Activated T-helper 9 cell treated with anti-CD3 and anti-CD28 coated beads, Interleukin-2, amount 50 U/mL, for 16 hours (primary cell): ENCODE measurements at places on chromosomes 13 and 19.

DNA sequence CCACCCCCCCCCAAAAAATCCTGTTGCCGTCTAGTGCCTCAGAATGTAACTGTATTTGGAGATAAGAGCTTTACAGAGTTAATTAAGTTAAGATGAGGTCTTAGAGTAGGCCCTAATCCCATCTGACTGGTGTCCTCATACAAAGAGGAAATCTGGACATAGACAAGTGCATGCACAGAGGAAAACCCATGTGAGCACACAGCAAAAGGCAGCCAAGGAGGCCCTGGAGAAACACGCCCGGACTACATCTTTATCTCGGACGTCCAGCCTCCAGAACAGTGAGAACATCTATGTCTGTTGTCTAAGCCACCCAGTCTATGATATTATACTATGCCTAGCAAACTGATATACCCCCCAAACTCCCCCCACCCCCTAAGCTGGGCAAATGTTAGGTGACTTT is 193.8 kb downstream of the KATNAL1 start:
- no peak for DNase-seq

GRCh38 chr19:36973844-36974195 is 57.7 kb downstream of the ZNF568 start:
- DNase-seq, result peak; percentile 0

DNA sequence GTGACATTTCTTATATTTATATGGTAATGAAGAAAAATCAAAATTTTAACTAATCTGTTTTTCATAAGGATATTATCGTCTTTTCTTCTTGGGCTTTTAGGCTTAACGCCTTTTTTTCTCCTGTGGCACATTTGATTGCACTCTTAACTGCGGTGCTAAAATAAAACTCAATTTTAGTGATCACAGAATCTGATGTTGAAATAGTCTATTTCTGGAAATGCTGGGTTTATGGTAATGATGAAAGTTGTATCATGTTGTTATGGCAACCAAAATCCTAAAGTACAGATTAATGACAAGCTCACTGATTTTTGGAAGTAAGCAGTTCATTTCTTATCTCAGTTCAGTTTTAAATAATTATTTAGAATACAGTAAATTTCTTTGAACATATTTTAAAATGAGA is 85.3 kb downstream of the COG6 start:
- no peak for DNase-seq

DNA sequence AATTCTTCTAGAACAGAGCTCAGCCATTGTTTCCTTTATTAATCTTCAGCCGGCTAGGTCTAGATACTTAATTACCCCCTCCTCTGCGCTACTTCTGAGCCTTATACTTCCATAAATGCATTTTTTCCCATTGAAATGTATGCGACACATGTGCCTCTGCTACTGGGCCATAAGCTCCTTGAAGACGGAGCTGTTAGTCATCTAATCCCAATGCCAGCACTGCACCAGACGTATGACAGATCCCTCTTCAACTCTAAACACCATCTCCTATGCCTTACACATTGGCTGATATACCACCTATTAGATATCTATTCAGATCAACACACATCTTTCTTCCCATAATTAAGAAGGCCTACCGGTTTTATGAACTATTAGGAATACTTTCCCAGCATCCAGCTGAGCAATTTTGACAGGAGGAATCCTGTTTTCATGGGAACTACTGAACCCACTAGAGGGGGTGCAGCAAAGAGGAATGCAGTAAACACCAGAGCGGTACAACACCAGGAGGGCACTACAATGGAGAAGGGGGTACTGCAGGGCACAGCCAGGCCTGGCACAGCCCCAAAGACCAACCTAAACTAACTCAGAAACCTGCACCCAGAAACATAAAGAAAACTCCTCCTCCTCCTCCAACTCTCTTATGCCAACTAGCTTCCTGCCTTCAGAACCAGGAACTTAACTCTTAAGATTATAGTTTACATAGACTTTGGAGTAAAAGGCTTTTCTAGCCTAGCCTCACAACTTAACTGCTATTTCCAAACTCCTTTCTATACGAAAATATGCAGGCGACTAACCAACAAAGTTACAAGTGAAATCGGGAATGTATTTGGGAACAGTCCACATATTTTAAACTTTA is 18.7 kb downstream of the STK24 start:
- DNase-seq, result no peak

- no peak for DNase-seq
These were observed 2.8 kb upstream of the ZNF543 start for GRCh38 chr19:57317503-57317902.

DNA sequence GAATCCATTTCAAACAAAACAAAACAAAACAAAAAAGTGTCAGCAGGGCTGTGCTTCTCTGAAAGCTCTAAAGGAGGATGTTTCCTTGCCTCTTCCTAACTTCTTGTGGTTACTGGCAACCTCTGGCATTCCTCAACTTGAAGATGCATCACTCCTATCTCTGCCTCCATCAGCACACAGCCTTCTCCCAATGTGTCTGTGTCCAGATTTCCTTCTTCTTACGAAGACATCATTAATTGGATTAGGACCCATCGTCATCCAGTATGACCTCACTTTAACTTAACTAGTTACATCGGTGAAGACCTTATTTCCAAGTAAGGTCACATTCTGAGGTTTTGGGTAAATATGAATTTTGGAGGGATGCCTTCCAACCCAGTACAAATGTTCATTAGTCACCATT is 33.8 kb upstream of the GTF2F2 start:
- DNase-seq, result no peak

- DNase-seq, result no peak
These were observed 176.3 kb downstream of the GPC5 start for GRCh38 chr13:91574766-91575165.

DNA sequence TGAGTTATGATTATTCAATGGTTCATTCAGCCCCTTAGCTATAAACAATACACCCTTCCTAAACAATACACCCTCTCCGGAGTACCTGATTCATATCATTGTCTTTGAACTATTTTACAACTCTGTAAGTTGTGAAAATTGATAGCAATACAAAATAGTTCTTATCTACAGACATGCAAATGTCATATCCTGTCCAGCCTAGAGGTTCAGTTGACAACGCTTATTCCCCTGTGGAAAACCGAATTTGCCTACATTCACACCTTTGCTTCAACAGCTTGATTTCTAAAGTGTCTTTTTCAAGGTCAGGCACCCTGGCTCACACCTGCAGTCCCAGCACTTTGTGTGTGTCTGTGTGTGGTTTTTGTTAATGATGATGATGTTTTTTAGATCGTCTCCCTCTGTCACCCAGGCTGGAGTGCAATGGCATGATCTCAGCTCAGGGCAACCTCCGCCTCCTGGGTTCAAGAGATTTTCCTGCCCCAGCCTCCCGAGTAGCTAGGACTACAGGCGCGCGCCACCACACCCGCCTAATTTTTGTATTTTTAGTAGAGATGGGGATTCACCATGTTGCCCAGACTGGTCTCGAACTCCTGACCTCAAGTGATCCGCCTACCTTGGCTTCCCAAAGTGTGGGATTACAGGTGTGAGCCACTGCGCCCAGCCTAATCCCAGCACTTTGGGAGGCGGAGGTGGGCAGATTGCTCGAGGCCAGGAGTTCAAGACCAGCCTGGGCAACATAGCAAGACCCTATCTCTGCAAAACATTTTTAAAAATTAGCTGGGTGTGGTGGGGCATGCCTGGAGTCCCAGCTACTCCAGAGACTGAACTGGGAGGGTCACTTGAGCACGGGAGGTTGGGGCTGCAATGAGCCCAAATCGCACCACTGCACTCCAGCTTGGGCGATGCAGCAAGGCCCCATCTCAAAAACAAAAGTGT is 9.6 kb downstream of the C19orf53 start:
- DNase-seq, result no peak

- DNase-seq, result no peak
These were observed 774 bp upstream of the HOMER3 start for GRCh38 chr19:18941628-18942354.

DNA sequence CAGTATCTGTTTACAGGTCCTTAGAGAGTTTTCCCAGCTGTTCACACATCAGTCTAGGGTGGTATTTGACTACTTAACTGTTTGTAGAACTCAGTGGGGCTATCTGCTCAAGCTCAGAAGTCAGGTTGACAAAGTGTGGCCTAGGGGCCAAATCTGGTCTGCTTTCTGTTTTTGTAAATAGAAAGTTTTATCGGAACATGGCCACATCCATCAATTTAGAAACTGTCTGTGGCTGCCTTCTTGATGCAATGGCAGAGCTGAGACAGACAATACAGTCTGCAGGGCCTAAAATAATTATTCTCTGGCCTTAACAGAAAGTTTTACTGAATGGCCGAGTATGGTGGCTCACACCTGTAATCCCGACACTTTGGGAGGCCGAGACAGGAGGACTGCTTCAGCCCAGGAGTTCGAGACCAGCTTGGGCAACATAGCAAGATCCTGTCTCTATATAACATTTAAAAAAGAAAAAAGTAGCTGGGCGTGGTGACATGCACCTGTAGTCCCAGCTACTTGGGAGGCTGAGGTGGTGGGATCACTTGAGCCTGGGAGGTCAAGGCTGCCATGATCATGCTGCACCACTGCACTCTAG is 2.4 kb downstream of the SMG9 start:
- DNase-seq, result no peak

GRCh38 chr19:17235971-17236777 is 9.5 kb downstream of the NR2F6 start:
- DNase-seq, result no peak

DNA sequence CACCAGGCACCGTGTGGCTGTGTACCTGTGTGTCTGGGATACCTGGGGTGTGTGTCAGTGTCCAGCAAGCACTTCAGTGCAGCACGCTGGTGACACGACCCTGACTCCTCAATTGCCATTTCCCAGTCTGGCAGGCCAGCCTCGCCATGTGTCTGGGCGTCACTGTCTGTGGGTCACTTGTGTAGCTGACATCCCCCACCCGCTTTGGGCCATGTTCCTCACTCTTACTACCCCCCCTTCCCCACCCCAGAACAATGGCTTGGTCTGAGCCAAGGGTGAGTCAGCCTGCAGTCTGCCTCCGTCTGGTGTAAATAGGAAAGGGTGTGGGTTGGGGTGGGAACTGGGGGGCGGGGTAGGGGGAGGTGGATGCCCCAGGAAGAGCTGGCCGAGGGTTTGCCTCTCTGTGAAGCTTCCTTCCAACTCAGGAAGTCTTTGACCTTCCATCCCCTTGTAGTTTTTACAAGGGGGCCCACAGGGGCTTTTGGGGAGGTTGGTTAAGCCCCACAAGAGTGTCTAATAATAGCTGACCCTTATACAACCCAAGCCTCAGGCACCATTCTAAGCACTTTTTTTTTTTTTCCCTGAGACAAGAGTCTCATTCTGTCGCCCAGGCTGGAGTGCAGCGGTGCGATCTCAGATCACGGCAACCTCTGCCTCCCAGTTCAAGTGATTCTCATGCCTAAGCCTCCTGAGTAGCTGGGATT is 17.6 kb downstream of the NOVA2 start:
- no peak for DNase-seq

- no peak for DNase-seq
These were observed 366.8 kb downstream of the DCT start for GRCh38 chr13:94112731-94113130.

- no peak for DNase-seq
These were observed 140.5 kb downstream of the SLC7A1 start for GRCh38 chr13:29454931-29455481.

DNA sequence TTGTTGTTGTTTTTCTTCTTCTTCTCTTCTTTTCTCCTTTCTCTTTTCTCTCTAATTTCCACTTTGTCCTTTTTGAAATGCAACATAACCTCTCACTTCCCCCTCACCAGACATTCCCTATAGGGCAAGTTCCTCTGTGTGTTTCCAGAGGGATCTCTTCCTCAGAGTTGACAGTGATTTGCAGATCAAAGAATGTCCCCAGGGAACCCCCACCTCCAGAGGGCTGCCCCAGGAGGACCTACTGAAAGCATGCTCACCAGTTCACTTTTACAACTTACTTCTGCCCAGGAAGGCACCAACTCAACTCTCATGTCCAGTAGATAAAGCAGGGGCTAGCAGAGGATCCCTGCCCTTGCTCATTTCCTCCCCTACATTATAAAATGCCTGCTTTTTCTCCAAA is 1648.0 kb downstream of the PCDH9 start:
- no peak for DNase-seq

DNA sequence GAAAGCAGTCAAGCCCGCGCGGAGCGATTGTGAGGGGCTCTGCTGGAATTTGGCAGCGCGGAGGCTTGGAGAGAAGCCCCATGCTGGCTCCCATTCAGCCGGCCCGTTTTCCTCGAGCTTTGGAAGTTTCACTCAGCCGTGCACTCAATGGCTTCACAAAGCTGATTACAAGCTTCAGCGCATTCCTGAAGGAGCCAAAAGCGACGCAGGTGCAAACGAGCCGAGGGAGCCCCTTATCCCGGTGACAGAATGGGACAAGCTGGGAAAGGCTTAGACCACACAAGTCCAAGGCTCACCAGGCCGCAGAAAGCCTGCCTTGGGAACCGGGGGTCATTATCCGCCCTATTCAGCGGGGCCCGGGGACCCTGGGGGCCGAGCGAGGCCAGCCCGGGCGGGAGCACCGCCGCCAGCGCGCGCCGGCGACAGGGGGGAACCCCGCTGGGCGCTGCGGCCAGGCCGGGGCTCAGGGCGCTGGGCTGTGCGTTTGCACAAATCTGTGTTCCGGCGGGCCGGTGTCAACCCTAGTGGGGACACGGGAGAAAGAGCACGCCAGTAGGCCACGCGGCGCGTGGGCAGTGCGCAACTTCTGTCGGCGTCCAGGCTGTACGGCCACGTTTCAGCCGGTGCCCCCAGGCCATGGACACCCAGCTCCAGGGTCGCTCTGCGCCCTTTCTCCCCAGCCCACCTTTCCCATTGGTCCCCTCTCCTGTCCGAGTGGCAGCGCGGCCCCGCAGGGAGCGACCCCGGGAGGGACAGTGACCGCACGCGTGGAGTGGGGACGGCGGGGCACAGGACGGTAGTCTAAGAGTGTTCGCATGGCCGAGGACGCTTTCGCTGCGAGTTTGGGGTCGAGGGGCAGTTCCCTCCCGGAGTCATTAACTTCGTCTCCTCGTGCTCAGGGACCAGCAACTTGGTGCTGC is 37.3 kb downstream of the SOX1 start:
- DNase-seq, result no peak

DNA sequence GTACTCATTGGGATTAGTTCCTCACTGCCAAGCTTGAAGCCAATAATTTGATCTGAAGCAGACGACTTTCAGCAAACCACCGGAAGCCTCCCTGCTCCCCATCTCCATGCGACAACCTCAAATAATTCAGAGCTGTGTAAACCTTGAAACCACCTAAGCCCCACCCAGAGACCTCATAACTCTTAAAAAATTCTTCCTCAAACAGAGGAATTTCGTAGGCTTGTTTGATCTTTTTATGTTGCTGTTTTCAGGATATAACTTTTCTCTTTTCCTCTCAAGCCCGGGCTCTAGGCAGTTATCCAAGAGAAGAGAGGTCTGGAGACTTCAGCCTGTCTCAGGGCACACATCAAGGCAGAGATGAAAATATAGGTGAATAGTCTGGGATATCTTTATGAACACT is 311.6 kb downstream of the KCNRG start:
- no peak for DNase-seq

DNA sequence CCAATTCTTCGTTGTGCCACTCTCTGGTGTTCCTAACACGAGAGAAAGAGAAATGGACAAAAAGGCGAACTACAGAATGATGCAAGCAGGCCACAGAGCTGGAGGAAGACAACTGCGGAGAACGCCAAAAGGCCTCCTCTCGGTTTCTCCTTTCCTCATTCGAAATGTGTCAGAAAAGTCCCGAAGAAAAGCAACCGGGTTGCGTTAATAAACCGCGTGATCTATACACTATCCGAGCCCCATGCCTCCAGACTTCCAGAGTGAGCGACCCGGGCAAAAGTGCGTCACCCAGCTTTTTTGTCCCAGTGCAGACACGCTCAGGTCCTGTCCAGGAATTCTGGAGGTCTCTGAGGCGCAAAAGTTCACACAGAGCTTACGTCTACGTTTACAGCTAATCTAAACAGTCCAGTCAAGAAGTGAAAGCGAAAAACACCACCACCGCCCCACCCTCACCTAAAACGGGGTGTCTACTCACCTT is 413 bp downstream of the N4BP2L2 start:
- no peak for DNase-seq
